Stimulated activated naive CD8-positive, alpha-beta T cell treated with anti-CD3 and anti-CD28 coated beads, Interleukin-15, Interleukin-2, amounts not matched to agents 100 U/mL and 50 U/mL, for 24 hours (primary cell): ENCODE measurements at places on chromosomes 11 and 22.

DNA sequence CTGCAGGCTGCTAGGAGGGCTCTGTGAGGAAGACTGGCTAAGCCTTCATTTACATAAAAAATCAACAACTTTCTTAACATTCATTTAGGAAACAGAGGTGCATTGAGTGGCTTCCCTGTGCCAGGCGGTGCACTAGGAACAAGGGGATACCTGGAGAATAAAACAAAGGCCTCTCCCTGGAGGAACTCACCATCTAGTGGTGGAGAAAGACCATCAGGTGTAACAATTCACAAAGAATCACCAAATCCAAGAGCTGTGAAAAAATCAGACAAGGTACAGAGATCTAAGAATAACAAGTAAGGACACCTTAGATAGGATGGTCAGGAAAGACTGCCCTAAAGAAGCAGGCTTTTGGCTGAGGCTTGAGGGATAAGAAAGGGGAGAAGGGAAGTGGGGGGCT lies 40.3 kb downstream of the CSNK2A3 start:
- no peak for DNase-seq

GRCh38 chr11:132357811-132358572 lies 987.6 kb downstream of the NTM start:
- DNase-seq, result no peak

- DNase-seq, result no peak
Measured at GRCh38 chr11:76085270-76085669, 121.0 kb downstream of the WNT11 start.

DNA sequence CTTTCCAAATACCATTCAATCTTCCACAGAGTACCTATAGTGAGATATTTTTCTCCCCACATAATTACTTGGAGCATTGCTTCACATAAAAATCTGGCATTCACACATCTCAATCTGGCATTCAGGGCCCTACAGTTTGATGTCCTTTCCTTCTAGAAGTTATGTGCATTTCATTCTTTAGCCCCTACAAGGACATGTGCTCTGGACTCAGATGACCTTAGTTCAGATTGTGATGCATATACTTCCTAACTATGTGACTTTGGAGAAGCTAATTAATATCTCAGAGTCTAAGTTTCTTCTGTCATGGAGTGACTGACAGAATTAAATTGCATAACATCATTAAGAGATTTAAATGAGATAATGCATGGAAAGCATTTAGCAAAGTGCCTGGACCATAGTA lies 25.9 kb upstream of the PRSS23 start:
- DNase-seq, result no peak

DNA sequence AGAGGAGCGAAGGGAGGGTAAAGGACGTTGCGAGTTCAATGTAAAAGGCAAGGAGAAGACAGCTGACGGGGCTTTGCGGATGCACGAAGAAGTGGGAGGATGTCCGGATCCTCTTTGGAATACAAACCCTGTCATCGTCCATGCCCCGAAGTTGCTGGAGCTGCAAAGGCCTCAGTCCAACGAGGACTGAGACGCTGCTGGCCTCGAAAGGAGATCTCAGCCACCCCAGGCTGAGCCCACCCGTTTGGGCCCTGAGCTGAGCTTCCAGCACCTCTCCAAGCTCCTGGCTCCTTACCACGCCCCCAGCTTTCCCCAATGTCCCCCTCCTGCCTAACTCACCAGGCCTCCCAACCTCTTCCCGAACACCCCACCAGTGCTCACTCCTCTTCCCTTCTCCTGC lies 46.1 kb upstream of the PHF21B start:
- no peak for DNase-seq

DNA sequence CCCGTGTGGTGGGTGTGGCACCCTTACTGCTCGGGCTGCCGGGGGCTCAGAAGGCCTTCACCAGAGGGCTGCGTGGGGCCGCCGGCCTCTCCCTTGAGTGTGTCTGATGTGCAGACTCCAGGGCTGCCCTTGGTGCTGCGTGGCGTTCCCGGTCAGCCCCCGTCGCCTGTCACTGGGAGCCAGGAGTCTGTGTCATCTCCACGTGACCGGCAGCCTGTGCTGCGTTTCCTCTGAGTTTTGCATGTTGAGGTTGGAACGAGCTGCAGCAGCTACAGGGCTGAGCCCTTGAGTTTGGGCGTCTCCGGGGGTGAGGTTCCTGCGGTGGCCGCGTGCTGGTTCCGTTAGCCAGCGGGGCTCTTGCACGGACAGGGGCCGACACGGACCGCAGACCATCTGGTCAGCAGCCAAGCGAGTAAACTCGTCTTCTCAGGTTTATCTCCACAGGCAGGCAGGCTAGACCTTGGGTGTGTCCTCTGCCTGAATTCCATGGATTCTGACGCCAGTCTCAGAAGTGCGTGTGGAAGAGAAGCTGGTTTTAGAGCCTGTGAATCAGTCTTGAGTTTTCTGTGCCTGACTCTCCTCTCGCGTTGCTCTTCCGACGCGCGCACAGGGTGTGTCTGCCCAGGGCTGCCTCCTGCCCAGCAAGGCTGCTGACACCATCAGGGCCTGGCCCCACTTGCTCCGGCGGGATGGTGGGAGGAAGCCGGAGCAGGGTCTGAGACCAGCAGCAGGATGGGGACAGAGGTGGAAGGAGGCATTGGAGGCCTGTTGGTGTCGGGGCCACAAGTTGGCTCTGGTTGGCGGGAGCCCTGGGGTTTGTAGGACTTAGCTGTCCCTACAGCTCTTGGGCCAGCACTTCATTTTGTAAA lies 10.5 kb downstream of the PTDSS2 start:
- DNase-seq, result no peak

DNA sequence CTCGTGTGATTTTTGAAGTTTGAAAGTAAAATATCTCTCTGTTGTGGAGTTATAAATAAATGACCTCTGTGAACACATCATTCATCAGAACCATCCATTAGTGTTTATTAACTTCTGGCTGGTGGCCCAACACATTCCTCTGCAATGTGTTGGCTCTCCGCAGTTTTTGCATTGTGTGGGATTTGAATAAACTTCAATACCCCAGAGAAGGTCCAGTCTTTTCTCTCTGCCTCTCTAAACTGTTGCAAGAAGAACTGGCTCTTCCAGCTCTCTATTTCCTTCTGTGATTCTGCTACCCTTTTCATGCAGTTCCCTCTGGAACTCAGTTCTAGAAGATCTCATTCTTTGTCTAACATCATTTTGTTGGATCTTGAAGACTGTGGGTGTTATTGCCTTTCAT lies 125.0 kb upstream of the ARHGAP42 start:
- no peak for DNase-seq

DNA sequence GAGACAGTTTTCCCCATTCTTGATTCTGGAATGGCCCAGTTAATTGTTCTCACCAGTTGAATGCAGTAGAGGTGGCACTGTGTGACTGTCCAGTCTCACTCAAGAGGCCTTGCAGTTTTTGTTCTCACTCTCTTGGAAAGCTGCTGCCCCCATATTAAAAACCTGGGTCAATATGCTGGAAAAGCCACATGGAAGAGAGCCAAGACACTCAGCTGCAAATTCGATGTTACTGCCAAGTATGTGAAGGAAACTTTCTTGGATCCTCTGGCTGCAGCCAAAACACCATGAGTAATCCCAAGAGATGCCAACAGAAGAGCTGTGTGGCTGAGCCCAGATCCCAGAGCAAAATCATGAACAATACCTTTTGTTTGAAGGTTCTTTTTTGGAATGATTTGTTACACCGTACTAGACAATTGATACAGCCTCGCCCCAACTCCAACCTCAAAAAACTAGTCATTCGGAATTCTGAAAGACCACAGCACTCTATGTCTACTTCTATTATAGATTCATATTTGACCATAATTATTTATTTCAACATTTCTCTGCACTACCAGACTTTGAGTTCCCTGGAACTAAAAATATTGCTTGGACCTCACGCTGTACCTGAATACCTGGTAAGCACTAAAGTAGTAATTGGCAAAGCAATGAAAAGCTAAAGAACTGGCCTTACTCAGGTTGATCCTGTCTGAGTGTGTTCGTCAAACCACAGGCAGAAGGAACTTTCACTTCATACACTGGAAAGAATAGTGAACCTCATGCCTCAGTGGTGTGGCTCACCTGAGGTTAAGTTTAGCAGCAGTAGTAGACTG lies 378.8 kb downstream of the ETS1 start:
- DNase-seq, result no peak

GRCh38 chr11:66325263-66325671 lies 8.4 kb upstream of the CD248 start:
- DNase-seq, result no peak
